ENCODE measurements at places on chromosomes 16 and 17.

- DNase-seq, result peak; percentile 75
Observed at GRCh38 chr16:46859719-46860152, 24.4 kb upstream of the GPT2 start.

GRCh38 chr17:16938496-16939207, 33.3 kb downstream of the TNFRSF13B start:
- no peak for DNase-seq

DNA sequence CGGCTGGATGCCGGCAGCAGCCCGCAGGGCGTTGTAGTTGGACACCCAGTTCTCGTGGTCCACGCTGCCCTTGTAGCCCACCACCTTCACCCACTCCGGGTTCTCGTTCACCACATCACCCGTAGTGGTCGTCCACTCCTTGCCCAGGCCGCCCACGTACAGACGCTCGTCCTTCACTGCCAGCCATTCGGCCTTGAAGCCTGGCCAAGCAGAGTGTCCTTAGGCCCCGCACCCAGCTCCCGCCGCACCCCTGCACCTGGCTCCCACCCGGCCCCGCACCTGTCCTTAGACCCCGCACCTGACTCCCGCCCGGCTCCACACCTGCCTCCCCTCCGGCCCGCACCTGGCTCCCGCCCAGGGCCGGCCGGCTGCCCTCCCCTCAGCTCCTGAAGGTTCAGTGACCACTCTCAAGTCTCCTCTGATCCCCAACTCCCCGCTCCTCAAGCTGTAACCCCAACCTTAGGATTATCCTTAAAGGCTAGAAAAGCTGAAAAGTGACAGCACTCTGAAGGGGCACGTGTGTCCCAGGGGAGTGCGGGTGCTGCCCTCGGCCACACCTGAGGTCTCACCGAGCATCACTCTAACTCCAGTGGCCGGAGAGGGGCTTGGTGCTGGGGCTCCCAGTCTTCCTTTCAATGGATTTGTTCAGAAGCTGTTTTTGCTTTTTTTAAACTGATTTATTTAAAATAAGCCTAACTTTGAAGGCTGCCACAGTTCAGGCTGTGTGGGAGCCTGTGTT, 14.4 kb downstream of the CANT1 start:
- no peak for DNase-seq

GRCh38 chr16:77696149-77696548, 26.2 kb upstream of the NUDT7 start:
- DNase-seq, result no peak

- no peak for DNase-seq
Observed at GRCh38 chr17:80082403-80083135, 18.8 kb upstream of the GAA start.

DNA sequence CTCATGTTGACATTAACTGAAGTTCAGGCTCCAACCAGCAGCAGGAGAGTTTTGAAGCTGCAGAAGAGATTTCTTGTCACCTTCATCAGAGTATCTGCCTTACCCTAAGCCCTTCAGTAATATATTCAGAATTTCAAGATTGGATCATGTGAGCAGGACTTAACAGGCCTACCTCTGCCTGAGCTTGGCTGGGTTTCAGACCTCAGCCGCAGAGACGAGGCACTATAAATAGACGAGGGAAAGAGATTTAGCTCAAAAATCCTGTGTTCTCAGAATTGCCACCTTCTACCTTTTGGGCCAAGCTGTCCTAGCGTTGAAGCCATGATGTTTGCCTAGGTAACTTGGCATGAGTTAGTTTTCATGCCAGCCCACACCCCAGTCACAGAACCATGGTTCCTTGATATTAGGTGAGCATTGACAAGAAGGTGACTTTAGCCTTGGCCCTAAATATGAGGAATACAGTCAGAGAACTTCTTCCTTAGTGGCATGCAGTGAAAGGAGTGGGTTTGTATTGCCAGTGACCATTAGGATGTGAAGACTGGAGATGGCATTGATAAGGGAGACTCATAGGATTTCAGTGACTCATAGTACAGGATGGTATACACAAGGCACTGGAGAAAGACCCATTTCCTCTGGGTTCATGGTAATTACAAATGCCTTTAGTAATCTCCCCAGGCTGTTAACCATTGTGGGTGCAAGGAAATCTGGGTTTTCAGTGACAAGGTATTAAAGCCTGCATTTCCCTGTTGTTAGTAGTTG, 224.3 kb downstream of the MSI2 start:
- DNase-seq, result peak; percentile 56

DNA sequence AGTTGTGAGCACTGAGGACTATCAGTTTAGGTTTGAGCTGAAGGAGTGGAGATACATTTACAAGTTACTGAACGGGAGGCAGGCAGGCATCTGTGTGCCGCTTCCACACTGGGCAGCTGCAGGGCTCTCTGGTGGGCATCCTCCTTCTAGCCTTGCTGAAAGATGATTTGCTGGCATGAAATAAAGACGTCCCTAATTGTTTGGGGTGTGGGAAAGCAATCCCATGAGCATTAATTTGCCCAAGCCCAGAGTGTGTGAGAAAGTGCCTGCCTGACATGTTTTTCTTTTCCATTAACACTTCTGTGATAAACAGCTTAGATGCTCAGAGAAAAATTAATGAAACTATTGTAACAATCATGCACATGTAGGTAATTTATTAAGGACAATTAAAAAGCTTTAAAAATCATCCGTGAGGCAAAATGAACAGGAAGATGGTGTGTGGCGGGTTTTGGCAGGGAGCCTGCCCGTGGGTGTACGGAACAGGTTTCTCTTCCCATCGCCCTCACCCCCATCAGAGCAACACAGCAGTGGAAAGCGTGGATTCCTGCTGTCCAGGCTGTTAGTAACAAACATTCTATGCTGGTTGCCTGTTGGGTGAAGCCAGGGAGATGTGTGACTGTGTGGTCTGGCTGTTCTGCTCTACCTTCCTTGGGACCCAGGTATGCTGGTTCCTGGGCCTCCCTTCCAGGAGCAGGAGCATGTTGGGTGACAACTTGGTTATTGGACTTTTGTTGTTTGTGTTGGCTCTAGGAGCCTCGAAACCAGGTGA, 191.9 kb downstream of the MSI2 start:
- DNase-seq, result no peak

Data from epithelial cell of prostate (primary cell).